ENCODE measurements at places on chromosomes 7 and 10.

DNA sequence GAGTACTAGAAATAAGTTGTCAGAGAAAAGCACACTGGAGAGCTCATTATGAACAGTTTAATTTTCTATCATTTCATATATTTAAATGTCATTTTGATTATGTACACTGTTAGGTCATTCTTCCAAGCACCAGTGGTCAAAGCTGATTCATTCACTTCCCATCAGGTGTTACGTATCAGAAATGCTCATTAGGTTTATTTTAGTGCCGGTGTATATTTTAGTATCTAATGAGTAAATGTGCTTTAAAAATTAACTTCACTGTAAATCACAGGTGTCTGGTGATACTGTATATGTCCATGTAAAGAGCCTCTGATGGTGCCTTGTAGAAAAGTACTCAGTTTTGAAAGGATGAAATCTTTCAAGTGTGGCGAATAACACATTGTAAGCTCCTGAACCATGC is 3.5 kb downstream of the DMTF1 start:
- ATAC-seq = no peak

GRCh38 chr7:130356121-130356875 is 11.7 kb downstream of the CPA5 start:
- ATAC-seq = no peak

DNA sequence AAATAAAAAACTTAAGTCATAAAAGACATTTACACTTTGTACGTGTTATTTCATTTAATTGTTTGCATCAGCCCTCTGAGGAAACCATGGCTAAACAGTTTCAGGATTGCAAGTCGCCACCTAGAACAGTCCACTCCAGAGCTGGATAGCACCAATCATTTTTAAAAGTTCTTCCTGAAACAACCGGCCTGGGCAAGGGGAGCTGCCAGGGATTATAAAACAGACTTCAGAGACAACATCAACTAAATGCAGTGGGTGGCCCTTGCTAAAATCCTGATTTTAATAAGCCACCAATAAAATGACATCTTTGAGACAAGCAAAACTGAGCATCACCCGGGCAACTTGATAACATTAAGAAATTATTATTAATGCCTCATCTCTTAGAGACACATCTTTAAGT is 13.5 kb downstream of the DLG5 start:
- no peak for ATAC-seq

DNA sequence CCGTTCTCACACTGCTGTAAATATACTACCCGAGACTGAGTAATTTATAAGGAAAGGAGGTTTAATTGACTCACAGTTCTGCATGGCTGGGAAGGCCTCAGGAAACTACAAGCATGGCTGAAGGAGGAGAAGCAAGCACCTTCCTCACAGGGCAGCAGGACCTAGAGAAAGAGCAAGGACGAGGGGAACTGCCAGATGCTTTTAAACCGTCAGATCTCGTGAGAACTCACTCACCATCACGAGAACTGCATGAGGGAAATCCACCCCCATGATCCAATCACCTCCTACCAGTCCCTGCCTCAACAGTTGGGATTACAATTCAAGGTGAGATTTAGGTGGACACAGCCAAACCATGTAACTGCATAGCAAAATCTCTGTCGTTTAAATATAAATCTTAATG is at the start of gene EBLN1:
Gene EBLN1, minus strand, starts transcription at position 174 of the 400 bp plus-strand sequence. CDS start 8,032 bp downstream, outside the sequence.
- no peak for ATAC-seq

DNA sequence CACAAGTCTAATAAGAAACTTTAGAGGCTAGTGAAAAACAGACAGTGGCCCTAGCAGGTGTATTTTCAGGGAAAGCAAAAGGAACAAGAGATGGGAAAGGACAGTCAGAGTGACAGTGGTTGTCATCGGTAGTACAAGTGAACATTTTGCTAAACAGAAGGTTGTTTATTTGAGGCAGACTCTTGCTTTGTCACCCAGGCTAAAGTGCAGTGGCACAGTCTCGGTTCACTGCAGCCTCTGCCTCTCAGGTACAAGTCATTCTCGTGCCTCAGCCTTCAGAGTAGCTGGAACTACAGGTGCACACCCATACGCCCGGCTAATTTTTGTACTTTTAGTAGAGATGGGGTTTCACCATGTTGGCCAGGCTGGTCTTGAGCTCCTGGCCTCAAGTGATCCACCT is 195.8 kb downstream of the RELN start:
- no peak for ATAC-seq

- no peak for ATAC-seq
Observed at GRCh38 chr7:134420424-134421125, 38.3 kb downstream of the AKR1B1 start.

- ATAC-seq = no peak
Observed at GRCh38 chr10:86311190-86311589, 55.4 kb downstream of the GRID1 start.

DNA sequence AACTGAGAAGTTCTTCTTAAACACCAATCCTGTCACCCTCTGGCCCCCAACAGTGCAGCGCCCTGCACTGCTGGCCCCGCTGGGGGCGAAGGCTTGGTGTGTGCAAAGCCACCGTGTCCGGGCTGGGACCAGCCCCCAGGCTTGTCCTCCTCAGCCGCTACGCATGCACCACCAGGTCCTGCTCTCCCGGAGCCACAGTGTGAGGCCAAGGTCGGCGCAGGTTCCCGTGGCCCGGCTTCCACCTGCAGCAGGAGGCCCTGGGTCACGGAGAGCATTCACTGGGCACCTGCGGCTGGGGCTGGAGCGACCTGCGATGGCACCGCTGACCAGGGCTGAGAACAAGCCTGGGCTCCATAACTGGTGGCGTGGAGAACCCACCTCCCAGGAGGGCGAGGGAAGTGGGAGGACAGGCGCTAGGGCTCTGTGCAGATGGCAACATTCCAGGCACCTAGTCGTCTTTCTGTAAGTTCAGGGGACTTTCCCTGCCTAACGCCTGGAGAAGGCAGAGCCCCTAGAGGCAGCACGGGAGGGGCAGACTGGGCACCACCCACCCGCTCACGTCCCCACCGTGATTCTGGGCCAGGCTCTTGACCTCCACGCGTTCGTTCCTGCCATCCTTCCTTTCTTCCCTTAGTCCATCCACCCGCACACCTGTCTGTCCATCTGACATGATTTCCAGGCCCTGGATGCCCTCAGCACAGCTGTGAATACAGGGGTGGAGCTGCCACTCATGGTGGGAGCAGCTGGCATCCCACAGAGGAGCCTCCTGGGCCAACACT is 271.6 kb downstream of the ELFN1 start:
- ATAC-seq = no peak

DNA sequence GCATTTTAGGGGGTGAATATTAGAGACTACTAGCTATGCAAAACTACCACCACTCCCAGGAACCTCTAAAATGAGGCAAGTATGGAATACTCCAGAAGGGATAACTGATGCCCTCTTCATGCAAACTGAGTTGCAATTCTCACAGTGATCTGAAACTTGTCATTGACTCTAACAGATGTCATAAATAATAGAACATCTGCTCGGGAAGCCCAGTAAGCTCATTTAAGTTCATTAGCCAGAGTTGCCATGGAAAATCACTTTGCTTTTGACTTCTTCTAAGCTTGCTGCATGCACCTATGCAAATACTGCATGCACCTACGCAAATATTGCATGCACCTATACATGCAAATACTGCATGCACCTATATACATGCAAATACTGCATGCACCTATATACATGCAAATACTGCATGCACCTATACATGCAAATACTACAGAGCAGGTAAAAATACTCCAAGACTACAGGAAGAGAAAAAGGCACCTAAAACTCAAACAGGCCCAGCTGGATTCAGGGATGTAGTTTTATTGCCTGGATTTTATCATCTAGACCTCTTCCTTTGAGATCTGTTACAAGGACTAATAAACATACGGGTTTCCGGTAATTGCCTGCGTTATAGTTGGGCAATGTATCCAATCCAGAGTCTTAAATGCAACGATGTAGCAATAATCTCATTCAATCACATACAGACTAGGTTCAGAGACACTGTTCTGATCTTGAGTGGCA is 1061.1 kb upstream of the AUTS2 start:
- ATAC-seq = no peak

DNA sequence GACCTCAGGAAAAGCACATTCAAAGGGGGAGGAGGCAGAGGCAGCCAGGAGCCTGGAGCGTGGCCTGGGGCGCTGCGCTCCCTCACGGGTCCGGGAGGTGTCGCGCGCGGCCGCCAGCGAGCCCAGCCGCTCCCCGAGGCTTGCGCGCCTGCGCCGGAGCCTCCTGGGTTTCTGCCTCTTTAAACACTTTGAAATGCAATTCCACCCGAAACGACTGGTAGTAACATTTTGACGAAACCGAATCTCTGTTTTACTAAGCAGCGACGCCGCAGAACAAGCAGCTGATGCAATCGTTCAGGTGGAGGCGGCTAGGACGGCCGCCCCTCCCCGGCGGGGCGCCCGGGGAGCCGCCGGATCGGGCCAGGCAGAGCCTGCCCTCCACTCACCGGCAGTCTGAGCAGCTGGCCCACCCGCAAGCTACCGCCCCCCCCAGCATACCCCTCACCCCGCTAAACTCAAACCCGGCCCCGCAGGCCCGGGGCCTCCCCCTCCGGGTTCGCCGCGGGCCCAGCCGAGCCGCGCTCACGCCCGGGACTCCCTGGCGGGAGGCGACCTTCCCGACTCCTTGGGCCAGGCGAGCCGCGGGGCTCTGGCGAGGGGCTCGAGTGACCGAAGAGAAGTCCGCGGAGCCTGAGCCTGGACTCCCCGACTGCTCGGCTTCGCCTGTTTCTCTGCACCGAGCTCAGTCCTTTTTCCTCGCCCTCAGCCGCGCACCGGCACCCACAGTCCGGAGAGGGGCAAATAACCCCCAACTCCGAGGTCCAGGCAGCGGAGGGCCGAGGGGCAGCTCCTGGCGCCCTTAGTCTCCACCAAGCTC is 3.2 kb downstream of the MKX start:
- peak; percentile 85 for ATAC-seq

- no peak for ATAC-seq
Observed at GRCh38 chr7:138889582-138890498, 91.3 kb downstream of the KIAA1549 start.

DNA sequence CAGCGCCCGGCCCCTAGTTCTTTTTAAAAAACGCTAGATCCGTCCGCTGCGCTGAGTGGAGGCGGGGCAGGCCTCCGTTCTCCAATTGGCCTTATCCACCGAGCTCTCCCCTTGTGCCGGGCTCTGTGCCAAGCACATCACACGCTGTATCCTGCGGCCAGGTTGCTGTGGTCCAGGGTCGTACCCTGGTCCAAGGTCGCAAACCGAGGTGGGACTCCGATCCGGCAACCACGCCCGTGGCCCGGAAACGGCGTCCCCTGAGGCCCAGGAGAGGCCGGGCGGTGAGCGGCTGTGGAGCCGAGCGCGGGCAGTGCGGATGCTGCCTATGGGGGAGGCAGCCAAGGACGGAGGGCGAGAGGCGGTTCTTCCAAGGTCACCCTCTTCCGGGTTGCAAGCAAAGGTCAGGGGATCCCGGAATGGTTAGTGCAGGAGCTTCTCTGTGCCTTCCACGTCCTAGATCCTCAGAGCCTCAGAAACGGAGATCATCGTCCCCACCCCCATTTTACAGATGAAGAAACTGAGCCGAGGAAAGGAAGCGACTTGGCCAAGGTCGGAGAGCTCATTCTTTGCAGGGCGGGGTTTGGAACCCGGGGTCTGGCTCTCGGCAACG is 72.4 kb upstream of the LRRC4 start:
- peak; percentile 31 for ATAC-seq

DNA sequence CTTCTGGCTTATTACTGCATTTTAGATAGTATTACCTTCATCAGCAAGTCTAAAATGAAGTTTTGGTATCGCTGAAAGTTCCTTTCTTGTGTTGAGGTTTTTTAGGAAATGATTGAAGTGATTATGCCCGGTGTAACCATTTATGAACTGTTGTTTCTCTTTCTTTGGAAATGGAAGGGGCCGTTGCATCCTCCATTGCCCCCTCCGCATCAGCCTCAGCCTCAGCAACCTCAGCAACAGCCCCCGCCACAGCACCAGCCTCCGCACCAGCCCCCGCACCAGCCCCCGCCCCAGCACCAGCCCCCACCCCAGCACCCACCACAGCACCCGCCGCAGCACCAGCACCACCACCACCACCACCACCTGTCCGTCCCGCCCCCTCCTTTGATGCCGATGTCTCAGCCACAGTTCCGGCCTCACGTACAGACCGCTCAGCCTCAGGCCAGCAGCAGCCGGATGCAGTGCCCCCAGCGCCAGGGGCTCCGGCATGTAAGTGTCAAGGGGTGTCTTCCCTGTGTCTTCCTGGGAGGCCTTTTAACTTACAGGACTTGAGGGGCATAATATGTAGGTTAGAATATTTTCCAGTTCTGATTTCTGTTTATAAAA is 72.6 kb downstream of the SHH start:
- peak; percentile 29 for ATAC-seq

- ATAC-seq = peak; percentile 75
Observed at GRCh38 chr10:70925377-70926225, 37.2 kb upstream of the PCBD1 start.

- no peak for ATAC-seq
Observed at GRCh38 chr10:15280462-15280861, 90.6 kb downstream of the FAM171A1 start.

GRCh38 chr7:26645121-26645520 is 219.3 kb downstream of the SKAP2 start:
- ATAC-seq = no peak

DNA sequence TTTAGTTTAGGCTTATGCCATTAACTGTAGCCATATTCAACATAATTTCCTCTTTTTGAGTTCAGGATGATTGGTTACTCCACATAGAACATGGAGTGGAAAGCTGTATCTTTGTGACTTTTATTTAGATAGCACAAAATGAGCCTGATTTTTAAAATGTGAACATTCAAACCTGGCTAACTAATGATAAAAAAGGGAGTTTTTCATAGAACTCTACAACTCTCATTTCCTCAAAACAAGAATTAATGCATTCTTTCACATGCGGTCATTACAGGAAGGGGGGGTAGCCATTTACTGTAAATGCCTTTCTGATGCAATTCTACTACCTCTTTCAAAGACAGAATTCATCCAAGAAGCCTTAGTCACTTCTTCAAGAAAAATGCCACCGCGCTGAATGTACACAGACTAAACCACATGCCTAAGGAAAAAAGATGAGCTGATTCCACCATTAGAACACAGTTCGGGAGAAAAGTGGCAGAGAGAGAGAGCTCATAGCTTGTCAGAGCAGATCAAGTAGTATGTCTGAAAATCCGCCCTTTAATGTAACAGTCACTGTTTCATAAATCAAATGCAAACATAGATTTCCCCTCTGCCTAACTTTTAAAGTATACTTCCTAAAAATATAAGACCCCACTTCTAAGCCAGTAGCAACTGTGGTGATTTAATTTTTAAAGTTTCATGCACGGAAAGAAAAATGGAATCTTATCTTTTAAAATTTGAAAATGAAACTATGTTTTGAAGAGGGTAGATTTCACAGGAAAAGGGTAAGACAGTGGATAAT is 226.4 kb upstream of the KLF14 start:
- ATAC-seq = peak; percentile 48

- ATAC-seq = peak; percentile 67
Observed at GRCh38 chr7:76262683-76263402, 39.6 kb upstream of the HSPB1 start.

GRCh38 chr7:684416-684815 is 42.1 kb upstream of the DNAAF5 start:
- ATAC-seq = no peak

Measured in activated T-helper 17 cell treated with anti-CD3 and anti-CD28 coated beads, Interleukin-2, amount 50 U/mL, for 72 hours (primary cell).